Right lobe of liver (tissue), 6 donors: ENCODE measurements at places on chromosomes 6 and 20.

- no peak for DNase-seq
Observed at GRCh38 chr20:50127587-50128519, 14.9 kb upstream of the UBE2V1 start.

GRCh38 chr6:44059359-44060346 is 67.6 kb downstream of the MRPL14 start:
- DNase-seq, result no peak

DNA sequence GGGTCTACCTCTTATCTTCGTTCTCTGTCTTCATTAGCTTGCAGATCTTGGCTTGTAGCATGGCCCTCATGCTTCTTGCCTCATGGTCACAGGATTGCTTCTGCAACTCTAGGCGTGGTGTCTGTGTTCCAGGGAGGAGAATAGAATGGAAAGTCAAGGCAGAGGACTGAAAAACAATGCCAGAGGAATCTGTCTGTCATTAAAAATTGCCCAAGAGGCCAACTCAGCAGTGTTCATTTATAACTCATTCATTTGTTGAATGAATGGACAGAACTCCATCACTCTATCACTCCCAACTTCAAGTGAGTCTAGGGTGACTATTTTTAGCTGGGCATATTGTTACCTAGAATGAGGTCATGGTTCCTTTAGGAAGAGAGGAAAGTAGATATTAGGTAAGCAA is 179.6 kb downstream of the UST start:
- DNase-seq, result no peak

- no peak for DNase-seq
Observed at GRCh38 chr6:104958178-104959025, 1.5 kb downstream of the LIN28B start.

GRCh38 chr20:952196-952795 is 36.2 kb upstream of the ANGPT4 start:
- no peak for DNase-seq

- DNase-seq, result no peak
Observed at GRCh38 chr20:20360464-20360863, 7.4 kb upstream of the INSM1 start.

DNA sequence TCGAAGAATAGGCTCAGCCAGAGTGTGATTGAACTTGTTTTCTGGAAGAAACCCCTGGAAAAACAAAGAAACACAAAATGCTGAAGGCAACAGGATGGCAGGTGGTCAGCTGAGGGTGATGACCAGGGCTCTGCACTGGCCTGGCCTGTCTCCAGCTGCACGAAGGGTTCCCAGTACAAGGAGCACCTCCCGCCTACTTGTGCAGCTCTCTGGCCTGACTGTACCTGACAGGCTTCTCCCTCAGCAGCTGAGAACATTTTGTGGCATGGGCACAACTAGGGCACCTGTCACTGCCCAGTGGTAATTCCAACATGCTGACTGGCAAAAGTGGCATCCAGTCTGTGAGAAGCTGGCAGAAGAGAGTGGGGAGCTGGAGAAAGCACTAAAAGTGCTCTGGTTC is 38.8 kb upstream of the EMILIN3 start:
- no peak for DNase-seq

DNA sequence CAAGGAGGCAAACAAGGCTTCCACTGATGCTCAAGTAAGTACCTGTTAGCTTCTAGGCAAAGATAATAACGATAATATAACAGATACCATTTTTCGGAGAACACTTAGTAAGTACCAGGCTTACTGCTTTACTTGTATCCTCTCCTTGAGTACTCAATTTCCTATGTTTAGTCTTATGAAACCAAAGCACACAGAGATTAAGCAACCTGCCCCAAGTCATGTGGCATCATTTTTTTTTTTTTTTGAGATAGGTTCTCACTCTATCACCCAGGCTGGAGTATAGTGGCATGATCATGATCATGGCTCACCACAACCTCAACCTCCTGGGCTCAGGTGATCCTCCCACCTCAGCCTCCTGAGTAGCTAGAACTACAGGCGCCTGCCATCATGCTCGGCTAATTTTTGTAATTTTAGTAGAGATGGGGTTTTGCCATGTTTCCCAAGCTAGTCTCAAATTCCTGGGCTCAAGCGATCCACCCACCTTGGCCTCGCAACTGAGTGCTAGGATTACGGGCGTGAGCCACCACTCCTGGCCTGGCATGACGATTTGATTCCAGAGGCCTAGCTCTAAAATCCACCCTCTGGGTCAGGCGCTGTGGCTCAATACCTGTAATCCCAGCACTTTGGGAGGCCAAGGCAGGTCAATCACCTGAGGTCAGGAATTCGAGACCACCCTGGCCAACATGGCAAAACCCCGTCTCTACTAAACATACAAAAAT is 14.0 kb downstream of the SPAG4 start:
- no peak for DNase-seq

DNA sequence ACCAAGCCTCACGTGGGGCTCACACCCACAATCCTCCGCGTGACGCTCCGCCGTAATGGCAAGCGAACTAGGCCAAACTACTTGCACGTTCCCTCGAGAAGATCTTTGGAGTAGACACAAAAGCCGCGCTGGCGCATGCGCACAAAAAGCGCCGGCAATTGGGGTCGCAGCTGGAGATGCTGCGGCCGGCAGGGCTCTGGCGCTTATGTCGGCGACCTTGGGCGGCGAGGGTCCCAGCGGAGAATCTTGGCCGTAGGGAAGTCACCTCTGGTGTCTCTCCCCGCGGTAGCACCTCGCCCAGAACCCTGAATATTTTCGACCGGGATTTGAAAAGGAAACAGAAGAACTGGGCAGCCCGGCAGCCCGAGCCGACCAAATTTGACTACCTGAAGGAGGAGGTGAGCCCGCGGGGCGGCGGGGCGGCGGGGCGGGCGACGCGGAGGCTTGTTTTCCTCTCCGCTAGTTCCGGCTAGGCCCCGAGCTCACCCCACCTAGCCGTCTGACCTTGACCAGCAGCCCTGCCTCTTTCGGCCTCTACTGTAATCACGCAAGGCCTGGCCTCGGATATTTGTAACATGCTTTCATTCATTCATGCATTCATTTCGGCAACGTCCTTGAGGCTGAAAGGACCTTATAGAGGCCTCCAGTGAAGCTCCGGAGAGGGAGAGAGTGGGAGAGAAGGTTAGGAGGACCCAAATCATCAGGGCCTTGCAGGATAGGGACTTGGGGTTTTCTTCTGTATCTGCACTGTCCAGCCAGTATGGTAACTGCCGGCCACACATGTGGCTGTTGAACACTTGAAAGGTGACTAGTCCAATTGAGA is at the start of the genes ESF1 and NDUFAF5:
ESF1 (minus strand) TSS at position 27 of the 823 bp plus-strand sequence. CDS start 1,779 bp downstream, outside the sequence.
NDUFAF5 (plus strand) TSS at position 136 of the 823 bp plus-strand sequence; CDS start at position 177, 41 bp downstream.
- peak; percentile 96 for DNase-seq

DNA sequence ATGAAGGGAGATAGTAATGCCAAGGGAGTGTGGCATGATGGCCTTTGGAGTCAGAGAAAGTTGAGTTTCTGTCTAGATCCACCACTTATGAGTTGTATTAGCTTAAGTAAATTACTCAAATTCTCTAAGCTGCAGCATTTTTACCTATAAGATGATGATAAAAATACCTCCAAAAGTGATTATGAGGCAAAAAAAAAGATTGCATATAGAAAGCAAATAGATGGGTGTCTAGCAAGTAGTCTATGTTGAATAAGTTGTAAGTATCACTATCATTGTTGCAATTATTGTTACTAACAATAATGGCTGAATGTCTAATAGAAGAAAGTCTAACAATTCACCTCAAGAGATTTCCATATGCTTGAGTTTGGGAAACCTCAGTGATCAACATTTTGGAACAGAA is 959.2 kb upstream of the GJE1 start:
- DNase-seq, result no peak

GRCh38 chr20:63036291-63036690 is 29.5 kb upstream of the BHLHE23 start:
- DNase-seq, result no peak

GRCh38 chr6:72035486-72035885 is 149.1 kb downstream of the RIMS1 start:
- no peak for DNase-seq

DNA sequence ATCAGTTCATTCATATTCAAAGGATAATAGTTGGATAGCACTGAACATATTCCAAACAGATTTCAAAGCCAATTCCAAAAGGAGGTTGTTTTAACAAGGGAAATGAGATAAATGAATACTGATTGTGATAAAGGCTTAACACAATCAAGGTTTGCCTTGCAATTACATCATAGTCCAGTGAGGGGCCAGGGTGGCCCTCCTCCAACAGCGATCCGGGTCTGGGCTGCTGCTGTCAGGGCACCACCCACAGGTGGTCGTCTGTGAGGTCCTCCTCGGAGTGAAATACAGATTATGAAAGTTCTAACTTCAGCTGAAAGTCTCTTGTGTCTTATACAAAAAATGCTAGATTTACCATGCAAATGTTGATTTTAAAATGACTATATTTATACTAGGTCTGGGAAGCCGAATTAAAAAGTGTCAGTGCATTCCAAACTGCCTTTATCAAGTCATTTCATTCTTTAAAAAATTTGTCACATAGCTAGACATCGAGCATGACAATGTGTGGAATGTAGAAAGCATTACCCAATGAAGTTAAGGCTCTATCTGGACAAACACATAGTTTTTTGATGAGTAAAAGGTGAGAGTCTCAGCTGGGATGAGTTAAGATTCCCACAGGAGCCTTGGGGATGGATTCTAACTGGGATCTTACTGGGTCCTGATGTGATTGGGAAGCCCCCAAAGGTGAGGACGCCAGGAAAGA is 65.9 kb upstream of the SLC22A23 start:
- DNase-seq, result no peak

GRCh38 chr20:60372822-60373221 is 414.6 kb downstream of the CDH26 start:
- DNase-seq, result no peak

DNA sequence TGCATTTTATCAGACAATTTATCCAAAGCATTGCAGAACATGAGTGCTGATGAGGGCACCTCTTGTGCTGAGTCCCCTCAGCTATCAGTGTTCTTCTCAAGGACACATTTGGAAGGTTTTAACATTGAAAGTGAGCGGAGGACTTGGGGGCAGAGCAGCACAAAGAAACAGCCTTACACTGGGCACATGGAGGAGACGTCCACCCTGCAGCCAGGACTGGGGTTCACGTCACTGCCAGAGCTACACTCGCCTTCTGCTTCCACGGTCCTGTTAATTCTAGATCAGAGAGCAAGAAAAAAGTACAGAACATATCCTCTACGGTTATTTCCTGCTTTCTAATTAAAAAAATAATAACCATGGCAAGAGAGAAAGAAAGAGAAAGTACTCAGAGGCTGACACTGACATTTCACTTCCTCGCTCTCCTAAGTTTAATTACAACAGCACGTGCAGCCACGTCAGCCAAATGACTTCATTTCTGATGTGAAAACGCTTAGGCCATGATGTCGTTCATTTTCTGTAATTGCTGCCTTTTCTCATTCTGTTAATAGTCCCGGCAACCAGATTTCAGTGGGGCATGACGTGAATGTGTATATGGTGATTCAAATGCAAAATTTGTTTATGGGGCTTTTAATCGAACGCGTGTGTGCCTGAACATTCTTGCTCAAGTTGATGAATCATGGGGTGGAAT is 5.1 kb downstream of the PRND start:
- DNase-seq, result no peak

GRCh38 chr6:138593124-138593877 is 94.0 kb upstream of the NHSL1 start:
- DNase-seq, result no peak

- DNase-seq, result no peak
Observed at GRCh38 chr6:39577446-39578165, 147.6 kb downstream of the KIF6 start.

- DNase-seq, result no peak
Observed at GRCh38 chr6:46078294-46078693, 51.5 kb upstream of the ENPP4 start.

DNA sequence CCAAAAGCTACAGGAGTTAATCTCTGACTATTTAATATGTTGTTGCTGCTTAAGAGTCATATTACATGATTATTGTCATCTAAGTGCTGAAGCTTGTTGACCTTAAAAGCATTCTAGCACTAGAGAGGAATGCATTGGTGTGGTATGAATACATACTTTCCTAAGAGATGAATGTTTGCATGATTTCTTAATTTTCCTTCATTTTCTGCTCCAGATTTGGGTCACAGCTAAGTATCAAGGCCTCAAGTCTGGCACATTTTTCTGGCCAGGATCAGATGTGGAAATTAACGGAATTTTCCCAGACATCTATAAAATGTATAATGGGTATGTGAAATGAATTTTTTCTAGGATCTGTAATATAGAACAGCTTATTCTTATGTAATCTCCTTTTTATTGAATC is 53.6 kb downstream of the ENPP1 start:
- no peak for DNase-seq

DNA sequence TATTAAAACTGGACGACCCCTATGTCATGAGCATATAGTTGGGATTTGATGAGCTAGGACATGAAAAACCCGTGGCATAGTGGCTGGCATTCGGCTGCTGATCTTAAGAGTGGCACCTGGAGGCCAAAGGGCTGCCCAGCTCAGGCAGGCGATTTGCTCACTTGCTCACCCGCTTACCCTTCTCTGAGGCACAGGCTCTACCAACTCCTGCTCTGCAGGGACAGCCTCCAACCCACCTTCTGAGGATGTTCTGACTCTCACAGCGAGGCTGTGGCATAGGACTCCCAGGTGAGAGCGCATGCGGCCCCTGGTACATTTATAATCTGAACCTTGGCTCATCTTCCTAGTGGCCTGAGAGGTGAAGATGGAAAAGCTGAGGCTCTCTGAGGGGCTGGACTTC is 995 bp downstream of the RSPO4 start:
- no peak for DNase-seq

GRCh38 chr6:137044366-137045221 is at the start of gene IL20RA:
TSS of gene IL20RA (minus strand) at chr6:137044965. CDS start at chr6:137044728, 237 bp downstream.
- DNase-seq, result peak; percentile 48

GRCh38 chr6:47240277-47240890 is 69.3 kb downstream of the TNFRSF21 start:
- DNase-seq, result no peak

- DNase-seq, result no peak
Observed at GRCh38 chr20:62027698-62028321, 37.9 kb downstream of the TAF4 start.

GRCh38 chr20:33005908-33006775 is 1.4 kb upstream of the BPIFB2 start:
- DNase-seq, result no peak

DNA sequence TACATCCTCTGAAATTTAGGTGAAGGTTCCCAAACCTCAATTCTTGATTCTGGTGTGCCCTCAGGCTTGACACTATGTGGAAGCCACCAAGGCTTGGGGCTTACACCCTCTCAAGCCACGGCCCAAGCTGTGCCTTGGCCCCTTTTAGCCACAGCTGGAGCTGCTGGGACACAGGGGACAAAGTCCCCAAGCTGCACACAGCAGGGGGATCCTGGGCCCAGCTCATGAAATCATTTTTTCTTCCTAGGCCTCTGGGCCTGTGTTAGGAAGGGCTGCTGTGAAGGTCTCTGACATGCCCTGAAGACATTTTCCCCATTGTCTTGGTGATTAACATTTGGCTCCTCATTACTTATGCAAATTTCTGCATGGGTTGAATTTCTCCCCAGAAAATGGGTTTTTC is 37.3 kb upstream of the BACH2 start:
- no peak for DNase-seq

DNA sequence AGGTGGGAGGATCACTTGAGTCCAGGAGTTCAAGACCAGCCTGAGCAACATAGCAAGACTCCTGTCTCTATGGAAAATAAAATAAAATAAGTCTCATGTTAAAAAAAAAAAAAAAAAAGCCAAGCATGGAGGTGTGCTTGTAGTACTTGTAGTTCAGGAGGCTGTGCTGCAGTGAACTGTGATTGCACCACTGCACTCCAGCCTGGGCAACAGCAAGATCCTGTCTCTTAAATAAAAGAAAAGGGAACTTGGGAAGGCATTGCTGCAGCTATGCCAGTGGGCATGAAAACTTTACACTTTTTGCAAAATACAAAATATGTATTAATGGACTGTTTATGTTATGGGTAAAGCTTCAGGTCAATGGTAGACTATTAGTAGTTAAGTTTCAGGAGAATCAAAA is 37.5 kb upstream of the REV3L start:
- no peak for DNase-seq

- no peak for DNase-seq
Observed at GRCh38 chr6:112501705-112502104, 154.6 kb downstream of the RFPL4B start.
